Pons (tissue), 1 donor: ENCODE measurements at places on chromosomes 6 and 20.
A peak's percentile ranks its signal among the peaks of the same experiment; 100 is the strongest.

DNA sequence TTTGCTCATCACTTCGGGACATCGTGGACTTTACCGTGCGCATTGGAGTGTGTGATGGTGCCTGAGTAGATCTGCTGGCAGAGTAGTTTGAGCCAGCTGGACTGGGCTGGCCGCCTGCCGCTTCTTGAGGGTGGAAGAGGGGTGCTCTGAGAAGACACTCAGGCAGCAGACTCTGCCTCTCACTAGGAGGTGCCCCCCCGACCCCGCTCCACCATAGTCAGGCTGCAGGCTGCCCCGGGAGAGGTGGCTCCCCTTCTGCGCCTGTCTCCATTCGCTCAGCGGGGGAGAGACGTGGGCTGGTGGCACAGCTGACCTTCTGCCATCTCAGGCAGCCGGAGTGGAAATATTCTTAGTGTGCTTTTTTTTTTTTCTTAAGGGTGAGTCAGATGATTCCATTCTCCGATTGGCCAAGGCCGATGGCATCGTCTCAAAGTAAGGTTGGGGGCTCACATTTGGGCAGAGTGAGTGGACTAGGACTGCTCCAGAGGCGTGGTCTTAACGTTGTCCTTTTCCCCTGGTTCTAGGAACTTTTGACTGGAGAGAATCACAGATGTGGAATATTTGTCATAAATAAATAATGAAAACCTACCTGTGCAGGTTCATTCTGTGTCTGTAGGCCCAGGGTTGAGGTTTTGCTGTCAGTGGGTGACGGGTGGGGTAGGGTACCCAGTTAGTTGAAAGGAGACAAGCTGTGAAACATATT, 1.2 kb downstream of the RPS21 start:
- DNase-seq = no peak

- peak; percentile 59 for DNase-seq
Observed at GRCh38 chr6:158232316-158233213, 64.4 kb downstream of the GTF2H5 start.

DNA sequence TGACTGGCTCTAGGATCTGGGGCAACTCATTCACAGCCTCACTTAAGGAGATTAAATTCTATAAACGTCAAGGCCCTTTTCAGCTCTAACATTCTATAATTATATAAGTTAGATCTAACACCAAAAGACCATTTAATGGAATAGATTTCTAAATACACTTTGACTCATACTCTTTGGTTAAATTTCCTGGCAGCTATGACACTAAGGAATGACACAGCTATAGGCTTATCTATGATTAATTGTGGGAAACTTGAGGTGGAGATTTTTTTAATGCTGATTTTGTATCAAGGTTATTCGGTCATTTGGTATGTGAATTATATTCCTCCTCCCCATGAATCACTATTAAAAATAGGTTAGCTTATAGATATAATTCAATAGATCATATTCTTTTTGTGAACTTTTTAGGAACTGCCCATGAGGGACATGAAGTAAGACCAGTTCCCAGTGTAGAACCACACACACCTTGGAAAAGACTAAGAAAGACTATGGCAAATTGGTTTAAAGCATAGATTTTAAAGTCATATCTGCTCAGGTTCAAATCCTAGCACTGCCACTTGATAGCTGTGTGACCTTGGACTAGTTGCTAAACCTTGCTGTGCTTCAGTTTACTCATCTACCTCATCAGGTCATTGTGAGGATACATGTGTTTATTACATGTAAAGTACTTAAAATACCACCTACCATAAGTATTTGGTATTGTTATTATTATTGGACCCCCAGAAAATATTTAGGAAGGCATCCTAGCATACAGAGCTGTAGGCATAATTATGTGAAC, 116.0 kb downstream of the CRYBG1 start:
- no peak for DNase-seq

DNA sequence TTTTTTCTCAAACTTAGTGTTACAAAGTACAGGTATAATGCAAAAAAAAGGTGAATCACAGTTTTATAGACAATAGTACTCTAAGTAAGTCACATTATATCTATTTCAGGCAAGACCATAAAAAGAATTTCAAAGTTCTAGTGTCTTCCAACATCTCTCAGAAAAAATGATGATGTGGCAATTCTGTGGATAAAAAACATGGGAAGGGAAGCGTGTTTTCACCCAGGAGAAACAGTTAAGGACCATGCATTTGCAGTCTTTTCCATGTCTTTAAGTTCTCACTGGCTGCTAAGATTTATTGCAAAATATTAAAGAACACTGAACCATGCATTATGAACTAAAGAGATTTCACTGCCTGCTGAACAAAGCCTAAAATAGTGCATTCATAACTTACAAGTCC, 1.8 kb downstream of the SSR1 start:
- DNase-seq = no peak

DNA sequence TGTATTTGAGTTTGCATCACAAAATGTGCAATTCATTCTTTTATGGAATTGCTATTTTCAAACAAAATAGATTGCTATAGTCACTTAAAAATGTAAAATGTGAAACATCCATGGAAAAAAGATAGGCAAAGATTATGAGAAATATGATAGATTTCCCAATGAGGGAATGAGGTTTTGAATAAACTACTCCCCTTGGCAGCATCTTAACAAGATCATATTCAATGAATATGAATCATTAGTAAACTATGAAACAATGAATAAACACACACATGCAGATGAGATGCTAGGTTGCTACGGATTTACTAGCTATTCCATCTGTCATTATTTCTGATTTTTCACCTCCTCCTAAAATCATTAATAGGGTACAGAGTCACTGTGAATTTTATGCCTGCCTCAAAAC, 401.8 kb downstream of the PHF3 start:
- no peak for DNase-seq

- DNase-seq = no peak
Observed at GRCh38 chr20:32600681-32601237, 15.6 kb upstream of the NOL4L start.

DNA sequence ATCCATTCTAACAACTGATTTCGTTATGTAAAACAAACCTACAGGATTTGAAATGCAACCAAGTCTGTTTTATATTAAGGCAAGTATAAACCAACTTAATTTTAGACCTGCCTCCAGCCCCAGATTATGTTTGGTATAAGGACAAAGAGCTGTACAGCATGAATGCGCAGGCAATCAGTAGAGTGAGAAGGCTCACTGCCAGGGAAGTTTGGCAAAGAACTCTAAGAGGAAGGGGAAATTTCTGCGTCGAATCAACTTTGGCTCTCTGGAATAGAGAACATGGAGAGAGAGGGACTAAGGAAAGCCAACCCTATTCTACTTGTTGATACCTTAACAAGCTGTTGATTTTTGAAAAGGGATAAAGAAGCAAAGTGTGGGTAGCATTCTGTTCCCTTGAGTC, 96.9 kb upstream of the FOXO3 start:
- no peak for DNase-seq

GRCh38 chr6:5446362-5447075, 185.2 kb downstream of the FARS2 start:
- no peak for DNase-seq

DNA sequence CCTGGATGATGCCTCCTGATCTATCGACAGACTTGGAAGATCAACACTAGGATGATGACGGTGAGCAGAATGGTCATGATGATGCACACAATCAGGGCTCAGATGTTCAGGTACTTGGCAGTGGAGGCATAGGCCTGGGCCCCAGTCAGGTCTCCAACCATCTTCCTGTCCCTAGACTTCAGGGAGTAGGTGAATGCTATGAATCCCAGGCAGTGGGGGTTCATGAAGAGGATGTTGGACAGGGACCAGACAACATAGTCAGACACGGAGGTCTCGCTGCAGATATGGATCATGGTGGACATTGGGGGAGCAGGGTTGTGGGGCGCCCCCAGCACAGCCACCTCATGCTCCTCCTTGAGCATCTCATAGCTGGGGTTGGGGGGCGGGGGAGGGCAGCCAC, 27.5 kb downstream of the HLA-F start:
- no peak for DNase-seq

GRCh38 chr6:107539409-107539808, 49.5 kb downstream of the SOBP start:
- DNase-seq = no peak

DNA sequence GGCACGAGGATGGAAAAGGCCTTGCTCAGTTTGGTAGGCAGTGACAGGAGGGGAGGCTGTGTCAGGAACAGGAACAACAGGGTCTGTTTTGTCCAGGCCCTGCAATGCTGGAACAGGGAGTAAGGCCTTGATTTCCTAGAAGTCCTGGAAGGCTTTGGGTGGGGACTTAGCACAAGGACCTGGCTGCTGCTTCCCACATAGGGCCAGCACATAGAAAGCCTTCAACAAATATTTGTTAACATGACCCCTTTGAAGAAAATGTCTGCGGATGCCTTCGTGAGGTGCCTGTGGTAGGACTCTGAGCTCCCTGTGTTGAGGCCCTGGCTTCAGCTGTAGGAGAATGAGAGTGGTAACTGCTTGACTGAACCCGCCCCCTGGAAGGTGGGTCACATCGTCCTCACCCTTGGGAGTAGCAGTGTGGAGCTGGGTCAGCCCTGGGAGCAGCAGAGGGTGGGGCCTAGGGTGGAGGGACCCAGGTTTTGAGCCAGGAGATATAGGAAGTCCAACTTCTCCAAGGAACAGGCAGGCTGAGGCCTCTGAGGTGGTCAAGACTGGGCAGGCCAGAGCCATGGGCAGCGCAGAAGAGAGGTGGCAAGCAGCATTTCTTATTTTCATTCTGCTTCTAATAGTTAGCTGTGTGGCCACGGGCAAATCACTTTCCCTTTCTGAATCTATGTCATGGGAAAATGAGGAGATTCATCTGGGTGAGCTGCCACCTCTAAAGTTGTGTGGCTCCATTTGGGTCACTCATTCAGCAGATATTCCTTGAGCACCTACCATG, 50.0 kb downstream of the CNBD2 start:
- no peak for DNase-seq

- DNase-seq = no peak
Observed at GRCh38 chr6:5305968-5306626, 44.8 kb downstream of the FARS2 start.

DNA sequence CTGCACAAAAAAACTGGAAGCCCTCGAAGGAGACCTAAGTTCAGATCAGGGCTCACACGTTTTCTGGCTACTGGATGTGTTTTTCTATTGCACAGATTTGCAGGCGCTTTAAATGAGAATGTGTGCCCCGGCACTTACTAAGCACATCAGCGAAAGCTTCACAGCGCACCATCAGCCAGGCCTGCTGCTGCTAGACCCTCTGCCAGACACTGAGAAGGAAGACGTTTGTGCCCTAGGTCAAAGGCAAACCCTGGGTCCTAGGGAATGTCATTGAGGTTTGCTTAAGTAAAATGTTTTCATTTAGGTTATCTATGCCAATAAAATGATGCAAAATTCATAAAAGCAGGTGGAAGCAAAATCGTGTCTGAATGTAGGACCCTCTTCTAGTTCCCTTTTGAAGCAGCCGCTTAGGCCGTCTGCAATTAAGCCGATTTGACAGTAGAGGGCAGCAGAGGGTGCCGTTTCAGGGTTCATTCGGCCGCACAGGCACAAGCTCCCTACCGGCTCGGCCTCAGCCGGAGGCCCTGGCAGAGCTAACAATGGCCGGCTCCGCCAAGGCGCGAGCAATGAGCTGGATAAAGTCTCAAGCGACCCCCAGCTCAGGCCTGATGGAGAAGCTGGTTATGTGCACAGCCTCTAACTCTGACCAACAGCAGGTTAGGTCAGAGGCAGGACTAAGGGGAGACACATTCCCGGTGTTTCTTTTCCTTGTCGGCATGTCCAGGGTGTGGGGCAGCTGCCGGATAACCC, 107.2 kb upstream of the FOXA2 start:
- DNase-seq = peak; percentile 73

GRCh38 chr6:26475823-26476729, 18.3 kb downstream of the BTN2A1 start:
- no peak for DNase-seq

GRCh38 chr6:24981386-24981760, 45.6 kb upstream of the RIPOR2 start:
- DNase-seq = no peak

DNA sequence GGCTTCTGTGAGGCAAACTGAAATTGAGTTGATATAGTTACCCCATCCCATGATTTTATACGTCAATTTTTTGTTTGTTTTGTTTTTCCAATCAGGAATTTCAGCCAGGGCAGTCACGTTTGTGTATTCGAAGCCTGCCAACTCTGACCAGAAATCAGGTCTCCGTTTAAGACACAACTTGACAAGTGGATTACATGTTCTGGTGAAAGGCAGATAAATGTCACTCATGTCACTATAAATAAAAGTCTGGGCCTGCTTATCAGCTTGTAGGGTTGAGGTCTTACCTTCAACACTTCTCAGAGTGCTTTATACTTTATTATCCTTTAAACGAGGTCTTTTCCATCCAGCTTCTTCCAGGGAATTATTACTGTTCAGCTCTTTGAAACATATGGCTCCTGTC, 8.4 kb upstream of the XRN2 start:
- no peak for DNase-seq

- DNase-seq = no peak
Observed at GRCh38 chr20:43667341-43668132, 623 bp downstream of the MYBL2 start.

DNA sequence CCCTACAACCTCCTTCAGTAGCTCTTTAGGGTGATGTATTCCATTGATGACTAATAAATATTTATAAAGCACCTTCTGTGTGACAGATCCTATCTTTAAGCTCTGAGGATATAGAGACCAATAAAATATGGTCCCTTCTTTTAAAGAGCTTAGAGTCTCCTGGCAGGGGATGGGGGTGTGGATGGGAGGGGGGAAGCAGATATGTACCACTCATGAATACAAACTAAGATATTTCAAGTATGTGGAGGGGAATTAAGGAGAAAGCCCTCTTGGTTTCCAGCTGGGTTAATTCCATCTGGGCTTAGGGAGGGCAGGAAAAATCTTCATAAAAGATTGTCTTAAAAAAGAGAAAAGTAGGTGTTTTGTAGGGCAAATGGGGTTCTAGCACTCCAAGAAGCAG, 21.6 kb upstream of the FBXO9 start:
- no peak for DNase-seq

- DNase-seq = no peak
Observed at GRCh38 chr6:96624957-96625356, 62.0 kb downstream of the FHL5 start.

DNA sequence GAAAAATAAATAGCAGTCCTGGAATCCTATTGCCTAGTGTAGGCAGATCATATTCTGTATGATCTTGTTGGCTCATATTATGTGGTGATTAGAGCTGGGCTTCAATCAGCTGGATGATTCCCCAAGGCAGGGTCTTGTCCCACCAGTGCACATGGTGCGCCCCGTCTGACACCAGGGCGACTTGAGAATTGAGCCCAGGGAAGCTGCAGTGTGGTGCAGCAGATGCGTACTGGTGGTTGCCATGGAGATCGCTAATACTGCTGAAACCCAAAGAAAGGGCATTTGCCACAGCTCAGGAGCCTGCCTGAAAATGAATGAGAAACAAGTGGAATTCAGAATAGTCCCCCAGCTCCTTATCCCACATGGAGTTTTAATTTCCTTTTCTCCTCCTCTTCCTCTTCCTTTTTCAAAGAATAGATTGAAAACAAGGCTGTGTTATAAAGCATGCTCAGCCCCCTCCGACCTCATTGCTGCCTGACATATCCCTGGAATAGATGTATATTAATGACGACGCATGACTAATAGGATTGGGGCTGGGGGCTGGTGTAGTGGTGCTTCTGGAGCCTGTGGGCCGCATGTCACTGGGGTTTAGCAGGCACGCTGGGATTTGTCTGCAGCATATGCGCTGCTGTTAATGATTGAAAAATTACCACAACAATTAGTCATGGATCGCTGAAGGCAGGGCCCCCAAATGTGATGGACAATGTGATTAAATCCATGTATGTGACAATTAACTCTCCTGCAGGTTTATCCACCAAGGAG, 210.5 kb downstream of the FARS2 start:
- DNase-seq = no peak

GRCh38 chr6:40330301-40330721, 256.9 kb downstream of the LRFN2 start:
- no peak for DNase-seq
